Naive thymus-derived CD4-positive, alpha-beta T cell (primary cell): ENCODE measurements at places on chromosomes 7 and 10. TPM values are rescaled to one million over a fixed set of nuclear protein-coding genes. Genes with fewer than 3 reads are reported as not detected.

Gene WNT2
- not detected in 2 replicates for total RNA-seq

Gene HOXA1
- 0.49 TPM for total RNA-seq

- H3K36me3 ChIP-seq, result no peaks in the 10 kb centered on the region
- no peak for DNase-seq
- H3K27ac ChIP-seq, result no peak overlapping the region
- H3K4me3 ChIP-seq, result no peak overlapping the region
Observed at GRCh38 chr10:129953119-129954051, 10.7 kb downstream of the EBF3 start.

GRCh38 chr7:25557379-25557917, 329.2 kb upstream of the NPVF start:
- peak; percentile 15 for DNase-seq
- H3K27ac ChIP-seq, result no peak overlapping the region

DNA sequence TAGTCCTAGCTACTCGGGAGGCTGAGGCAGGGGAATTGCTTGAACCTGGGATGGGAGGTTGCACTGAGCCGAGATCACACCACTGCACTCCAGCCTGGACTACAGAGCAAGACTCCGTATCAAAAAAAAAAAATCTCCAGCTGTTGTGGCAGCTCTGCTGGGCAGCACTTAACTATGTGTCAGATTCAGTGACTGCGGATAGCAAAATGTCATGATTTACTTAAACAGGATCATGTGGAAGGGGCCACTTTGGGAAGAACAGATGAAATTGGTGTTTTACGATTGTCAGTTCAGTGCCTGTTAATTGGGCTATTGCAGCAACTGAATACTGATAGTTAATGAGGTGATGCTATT, 15.3 kb downstream of the OGDH start:
- H3K27me3 ChIP-seq, result no peaks in the 10 kb centered on the region
- no peak overlapping the region for H3K4me3 ChIP-seq
- H3K36me3 ChIP-seq, result peaks cover 5% of the 10 kb centered on the region
- no peak overlapping the region for H3K27ac ChIP-seq

DNA sequence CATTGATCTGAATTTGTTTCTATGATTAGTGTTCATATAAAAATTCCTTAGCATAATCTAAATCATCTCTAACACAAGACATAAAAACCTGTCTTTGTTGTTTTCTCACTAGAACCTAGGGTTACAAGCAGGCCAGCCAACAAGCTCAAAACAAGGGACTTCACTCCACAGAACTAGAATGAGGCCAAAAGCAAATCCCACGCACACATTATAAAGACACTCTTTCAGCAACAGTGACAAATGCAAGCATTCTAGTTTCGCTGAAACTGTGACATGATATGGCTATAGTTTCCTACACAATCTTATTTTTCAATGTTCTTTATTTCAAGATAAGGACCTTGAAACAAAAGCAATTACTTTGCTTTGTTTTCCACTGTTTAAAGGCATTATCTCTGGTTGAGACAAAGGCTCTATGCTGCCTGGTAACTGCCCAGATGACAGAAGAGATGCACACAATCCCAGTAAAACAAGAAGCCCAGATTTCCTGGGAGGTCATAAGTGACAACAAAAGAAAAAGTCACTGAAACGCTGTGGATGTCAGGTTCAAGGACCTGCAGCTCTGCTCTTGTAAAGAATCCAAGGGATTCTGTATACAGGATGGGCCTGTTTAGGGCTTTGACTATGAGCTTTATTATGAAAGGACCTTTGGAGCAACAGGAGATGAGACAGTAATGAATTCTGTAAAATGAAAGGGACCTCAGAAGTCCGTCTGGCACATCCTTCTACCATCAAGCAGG, 105.3 kb downstream of the SORCS1 start:
- DNase-seq, result no peak
- no peak overlapping the region for H3K27ac ChIP-seq
- no peaks in the 10 kb centered on the region for H3K27me3 ChIP-seq
- no peaks in the 10 kb centered on the region for H3K4me1 ChIP-seq

- no peaks in the 10 kb centered on the region for H3K27me3 ChIP-seq
- peaks cover 7% of the 10 kb centered on the region for H3K4me1 ChIP-seq
- no peaks in the 10 kb centered on the region for H3K36me3 ChIP-seq
- peak overlapping the region; percentile 3 for H3K27ac ChIP-seq
- DNase-seq, result no peak
- no peak overlapping the region for H3K4me3 ChIP-seq
Observed at GRCh38 chr7:8149222-8149621, 112.7 kb downstream of the ICA1 start.
